DMS 273 treated with DMSO at 0.1 percent for 48 hours (cell line): ENCODE measurements at places on chromosomes 12 and 14.
A peak's percentile ranks its signal among the peaks of the same experiment; 100 is the strongest.

DNA sequence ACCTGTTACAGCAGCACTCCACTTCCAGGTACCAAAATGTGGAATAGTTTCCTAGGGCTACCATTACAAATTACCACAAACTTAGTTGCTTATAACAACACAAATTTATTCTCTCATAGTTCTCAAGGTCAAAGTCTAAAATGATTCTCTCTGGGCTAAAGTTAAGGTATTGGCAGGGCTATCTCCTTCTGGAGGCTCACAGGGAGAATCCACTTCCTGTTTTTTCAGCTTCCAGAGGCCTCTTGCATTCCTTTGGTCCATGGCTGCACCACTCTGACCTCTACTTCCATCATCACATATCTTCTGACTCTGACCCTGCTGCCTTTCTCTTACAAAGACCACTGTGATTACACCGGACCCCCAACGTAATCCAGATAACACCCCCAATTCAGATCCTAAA, 2.9 kb upstream of the GARIN6 start:
- DNase-seq: no peak

DNA sequence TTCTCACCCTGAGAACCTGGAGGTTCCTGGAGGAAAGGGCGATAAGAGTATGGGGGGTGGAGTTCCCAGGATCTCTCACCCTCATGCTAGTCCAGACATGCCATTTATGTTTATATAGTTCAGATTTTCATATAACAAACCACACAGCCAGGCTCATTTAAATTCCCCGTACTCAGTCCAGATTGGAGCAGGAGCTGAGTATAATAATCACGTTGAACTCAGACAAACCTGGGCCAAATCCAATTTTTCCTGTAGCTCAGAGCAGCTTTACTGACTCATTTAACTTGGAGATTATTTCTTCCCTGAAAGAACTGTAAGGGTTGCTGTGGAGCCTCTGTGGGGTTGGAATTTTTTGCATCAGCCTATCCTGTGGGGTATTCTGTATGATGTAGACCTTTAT, 660.8 kb downstream of the TMEM121 start:
- DNase-seq: no peak

DNA sequence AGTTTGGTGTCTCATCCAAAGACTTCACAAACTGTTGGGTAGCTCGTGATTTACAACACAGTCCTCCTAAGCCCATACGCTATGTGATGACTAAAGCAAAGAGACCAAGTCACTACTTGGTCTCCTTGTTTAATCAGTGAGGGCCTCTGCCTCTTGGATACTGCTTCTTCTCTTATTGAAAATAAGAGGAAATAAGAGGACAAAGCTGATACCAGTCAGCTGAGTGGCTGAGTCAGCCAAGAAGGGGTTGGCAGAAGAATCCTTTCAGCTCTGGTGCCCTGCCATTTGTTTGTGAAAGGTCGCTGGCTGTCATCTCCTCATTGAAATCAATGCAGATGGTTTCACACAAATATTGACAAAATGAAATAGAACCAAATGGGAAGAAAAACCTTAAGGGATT, 67.5 kb upstream of the SLC35F4 start:
- no peak for DNase-seq

GRCh38 chr12:113059071-113059595, 2.6 kb downstream of the DTX1 start:
- DNase-seq: no peak

- DNase-seq: no peak
Measured at GRCh38 chr12:89135976-89136634, 216.2 kb downstream of the DUSP6 start.

GRCh38 chr14:65070471-65070976, 31.8 kb downstream of the MAX start:
- DNase-seq: peak; percentile 83

DNA sequence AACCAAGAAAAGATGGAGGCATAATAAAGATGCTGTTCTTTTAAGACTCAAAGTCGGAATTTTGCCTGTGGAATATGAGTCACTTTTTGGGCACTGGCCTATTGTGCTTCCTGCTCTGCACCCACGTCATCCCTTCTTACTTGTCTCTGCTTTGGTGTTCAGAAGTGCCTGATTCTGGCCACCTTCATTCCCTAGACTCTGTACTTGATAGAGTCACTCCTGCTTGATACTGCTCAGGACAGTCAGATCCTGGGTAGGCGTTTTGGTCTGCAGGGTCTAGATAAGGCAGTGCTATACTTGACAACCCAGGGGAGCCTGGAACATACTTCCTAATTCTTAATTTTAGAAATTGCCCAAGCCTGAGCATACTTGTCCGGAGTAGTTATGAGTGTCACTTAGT, 1.9 kb downstream of the LRRK2 start:
- DNase-seq: no peak

DNA sequence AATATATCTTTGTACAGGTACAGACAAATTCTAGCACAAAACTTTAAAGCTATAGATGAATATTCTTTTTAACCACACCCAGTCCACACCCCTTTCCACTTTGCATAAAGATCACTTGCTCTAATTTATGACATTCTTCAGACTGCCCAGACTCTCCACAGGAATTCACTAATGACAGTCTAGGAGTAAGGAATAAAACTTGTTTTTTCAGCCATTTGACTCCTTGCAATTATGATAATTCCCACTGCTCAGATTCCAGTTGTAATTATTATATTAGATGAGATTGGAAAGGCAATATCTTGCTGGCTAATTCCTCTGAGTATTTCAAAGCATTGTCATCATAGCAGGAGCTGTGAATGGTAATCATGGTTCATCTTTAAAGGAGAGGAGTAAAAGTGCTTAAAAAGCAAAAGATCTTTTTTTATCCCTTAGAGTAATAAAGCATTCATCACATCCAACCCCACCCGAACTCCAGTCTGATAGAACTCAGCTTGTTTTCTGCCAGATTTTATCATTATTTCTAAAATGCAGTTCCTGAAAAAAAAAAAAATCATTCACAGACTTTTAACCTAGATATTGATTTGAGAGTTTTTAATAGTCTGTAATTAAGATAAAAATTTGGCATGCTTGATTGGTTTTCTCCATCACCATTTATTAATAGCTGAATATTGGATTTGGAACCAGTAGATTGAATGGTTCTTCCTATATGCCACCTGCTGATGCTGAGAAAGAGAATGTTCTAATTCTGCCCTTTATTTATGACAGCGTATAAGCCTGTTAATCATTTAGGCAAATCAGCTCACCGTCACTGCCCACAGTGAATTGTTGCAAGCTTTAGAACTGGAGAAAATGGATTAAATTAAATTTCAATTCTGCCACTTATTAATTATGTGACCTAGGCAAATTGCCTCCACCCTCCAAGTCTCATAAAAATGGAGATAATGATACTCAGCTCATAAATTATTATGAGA, 93.9 kb upstream of the RASSF8 start:
- no peak for DNase-seq

DNA sequence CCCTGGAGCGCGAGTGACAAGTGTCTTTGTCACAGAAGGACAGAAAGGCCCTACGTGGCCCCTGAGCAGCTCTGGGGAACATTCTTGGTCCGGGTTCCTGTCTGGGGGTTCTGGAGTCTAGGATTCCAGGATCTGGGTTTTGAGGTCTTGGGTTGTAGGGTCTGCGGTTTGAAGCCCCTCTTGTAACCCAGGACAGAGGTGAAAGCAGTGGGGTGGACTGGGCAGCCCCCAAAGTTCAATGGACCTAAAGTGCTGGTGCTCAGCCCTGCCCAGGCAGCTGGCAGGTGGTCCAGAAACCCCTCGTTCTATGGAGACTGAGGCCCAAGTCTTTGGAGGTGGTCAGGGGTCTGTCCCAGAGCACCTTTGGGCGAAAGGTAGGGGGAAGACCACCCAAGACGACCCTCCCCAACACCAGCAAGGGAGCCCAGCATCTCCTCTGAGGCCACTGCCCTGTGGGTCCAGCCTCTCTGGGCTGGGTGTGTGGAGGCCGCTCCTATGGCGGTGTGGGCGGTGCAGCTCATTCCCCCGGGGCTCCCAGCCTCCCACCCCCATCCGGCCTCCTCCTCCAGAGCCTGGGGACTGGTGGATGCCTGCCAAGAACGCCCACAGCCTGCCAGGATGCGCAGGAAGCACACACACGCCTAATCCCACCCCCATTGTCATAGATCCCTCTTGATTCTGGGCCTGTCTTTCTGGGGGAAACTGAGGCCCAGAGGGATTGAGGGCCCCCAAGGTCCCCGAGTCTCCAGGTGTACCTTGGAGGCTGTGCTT, 30.2 kb upstream of the ANKRD9 start:
- DNase-seq: peak; percentile 81

DNA sequence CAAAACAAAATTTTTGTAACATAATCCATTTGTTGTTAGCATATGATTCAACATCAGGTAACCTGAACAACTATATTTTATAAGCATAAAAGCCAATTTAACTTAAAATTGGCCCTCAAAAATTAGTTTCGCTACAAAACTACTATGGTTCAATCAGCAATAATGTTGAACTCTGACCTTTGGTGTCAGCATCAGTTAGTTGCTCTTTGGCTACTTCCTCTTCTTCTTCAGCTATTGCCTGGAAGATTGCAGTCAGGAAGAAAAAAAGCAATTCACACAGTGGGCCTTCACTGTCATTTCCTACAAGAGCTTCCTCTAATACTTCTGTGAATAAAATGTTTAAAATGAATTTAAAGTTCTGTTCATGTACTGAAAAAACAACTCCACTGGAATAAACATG, 78.2 kb upstream of the CFL2 start:
- DNase-seq: no peak

GRCh38 chr12:68521321-68521839, 89.3 kb upstream of the RAP1B start:
- no peak for DNase-seq

DNA sequence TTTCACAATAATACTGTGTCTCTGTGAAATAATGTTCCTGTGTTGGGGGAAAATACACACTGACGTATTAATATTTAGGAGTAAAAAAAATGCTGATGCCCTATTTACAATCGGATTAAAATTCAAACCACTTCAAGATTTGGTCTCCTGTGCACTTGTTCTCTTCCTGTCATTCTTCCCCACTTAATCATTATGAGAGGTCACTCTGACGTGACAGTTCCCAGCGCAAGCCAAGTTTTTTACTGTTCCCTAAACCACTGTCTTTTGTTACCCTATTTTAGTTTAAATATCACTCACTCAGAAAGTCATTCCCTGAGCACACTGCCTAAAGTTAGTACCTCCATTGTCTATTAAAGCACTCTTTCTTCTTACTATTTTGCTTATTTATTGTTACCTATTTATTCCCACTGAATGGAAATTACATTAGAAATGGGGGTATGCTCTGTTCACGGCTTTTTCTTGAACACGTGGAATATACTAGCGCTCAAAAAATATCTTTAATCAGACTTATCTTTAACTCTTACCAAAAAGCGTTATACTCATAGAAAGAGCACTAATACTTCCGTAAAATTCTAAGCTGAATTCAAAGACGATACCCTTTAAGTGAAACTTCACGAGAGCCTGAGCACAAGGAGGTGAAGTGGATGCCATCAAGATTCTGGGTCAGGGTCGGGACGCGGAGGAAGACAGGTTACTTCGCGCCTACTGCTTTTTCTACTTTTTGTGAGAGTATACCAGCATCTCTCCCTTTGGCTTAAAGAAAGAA, 670 bp upstream of the PSMA3 start:
- DNase-seq: peak; percentile 86

- DNase-seq: no peak
Measured at GRCh38 chr14:50620341-50620740, 47.8 kb downstream of the SAV1 start.

DNA sequence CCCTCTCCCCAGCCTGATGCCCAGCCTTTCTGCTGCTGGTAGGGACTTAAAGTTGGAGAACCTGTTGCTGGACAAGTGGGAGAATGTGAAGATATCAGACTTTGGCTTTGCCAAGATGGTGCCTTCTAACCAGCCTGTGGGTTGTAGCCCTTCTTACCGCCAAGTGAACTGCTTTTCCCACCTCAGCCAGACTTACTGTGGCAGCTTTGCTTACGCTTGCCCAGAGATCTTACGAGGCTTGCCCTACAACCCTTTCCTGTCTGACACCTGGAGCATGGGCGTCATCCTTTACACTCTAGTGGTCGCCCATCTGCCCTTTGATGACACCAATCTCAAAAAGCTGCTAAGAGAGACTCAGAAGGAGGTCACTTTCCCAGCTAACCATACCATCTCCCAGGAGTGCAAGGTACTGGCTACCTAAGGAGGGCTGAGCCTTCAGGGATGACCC, 1.6 kb downstream of the TSSK4 start:
- DNase-seq: no peak

DNA sequence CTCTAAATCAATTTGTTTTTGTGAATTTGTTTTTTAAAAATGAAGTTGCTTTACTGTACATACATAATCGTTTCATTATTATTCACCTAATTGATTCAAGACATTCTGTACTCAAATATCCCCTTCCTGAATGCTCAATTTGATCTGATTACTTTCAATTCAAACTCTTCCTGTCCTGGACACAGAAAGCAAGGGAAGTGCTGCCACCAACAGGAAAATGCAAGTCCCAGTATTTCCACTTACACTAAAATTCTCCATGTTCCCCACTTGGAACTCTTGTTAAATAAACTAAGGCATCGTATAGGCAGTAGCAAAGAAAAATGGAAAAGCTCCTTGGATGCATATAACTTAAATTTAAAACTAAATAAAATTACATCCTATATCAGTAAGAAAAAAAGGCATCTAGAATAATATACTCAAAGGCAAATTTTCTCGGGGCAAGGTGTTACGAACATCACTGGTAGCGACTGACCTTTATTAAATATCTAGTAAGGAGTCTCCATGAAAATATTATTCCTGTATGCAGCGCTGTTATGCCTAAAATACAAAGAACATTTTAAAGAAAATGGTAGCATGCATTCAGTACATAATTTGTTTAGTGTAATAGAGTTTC, 72.0 kb upstream of the DBX2 start:
- peak; percentile 0 for DNase-seq

GRCh38 chr12:43694879-43695278, 63.7 kb downstream of the PUS7L start:
- no peak for DNase-seq

DNA sequence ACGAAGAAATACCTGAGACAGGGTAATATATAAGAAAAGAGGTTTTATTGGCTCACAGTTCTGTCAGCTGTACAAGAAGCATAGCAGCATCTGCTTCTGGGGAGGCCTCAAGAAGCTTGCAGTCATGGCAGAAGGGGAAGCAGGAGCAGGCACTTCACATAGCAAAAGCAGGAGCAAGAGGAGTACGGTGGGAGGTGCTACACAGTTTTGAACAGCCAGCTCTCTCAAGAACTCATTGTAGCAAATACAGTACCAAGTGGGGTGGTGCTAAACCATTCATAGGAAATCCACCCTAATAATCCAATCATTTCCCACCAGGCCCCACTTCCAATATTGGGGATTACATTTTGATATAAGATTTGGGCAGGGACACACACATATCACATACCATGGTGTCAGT, 8.0 kb downstream of the TMTC3 start:
- DNase-seq: no peak

- DNase-seq: no peak
Measured at GRCh38 chr12:2844786-2845185, 10.0 kb upstream of the NRIP2 start.

- DNase-seq: no peak
Measured at GRCh38 chr12:49160399-49160798, 28.5 kb downstream of the TUBA1A start.

- DNase-seq: no peak
Measured at GRCh38 chr14:54457609-54457996, 16.4 kb upstream of the CNIH1 start.

- no peak for DNase-seq
Measured at GRCh38 chr12:20272801-20273200, 95.5 kb upstream of the PDE3A start.

- DNase-seq: no peak
Measured at GRCh38 chr14:41403360-41403759, 203.3 kb upstream of the LRFN5 start.

GRCh38 chr14:57071639-57072038, 197.1 kb downstream of the EXOC5 start:
- DNase-seq: no peak
